ENCODE measurements at places on chromosomes 6 and 20.

DNA sequence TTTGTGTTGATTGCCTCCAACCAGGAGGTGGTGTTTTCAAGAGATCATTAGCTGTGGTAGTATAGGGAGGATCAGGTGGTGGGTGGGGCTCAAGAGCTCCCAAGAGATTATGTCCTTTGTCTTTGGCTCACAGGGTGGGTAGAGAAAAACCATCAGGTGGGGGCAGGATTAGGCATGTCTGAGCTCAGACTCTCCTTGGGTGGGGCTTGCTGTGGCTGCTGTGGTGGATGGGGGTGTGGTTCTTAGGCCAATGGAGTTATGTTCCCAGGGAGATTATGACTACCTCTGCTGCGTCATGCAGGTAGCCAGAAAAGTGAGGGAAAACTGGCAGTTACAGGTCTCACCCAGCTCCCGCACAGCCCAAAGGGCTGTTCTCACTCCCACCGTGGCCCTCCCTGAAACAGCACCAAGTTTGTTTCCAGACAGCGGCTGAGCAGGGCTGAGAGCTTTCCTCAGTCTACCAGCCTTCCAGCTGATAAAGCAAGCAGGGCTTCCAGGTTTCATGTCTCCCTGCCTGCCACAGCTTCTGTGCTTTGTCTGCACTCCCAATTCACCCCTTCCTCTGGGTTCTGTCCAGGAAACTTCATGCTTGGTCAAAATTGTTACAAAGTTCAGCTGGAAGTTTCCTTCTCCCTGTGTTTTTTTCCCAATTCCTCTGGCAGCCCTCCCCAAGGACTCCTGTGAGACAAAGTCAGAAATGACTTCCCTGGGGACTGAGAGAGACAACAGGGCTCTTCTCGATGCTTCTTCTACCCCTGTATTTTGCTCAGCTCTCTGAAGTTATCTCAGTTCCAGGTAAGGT lies 481.1 kb upstream of the MAN1A1 start:
- no peak overlapping the region for H3K27ac ChIP-seq
- DNase-seq = no peak
- H3K36me3 ChIP-seq = no peaks in the 10 kb centered on the region
- H3K4me3 ChIP-seq = no peak overlapping the region
- no peaks in the 10 kb centered on the region for H3K27me3 ChIP-seq
- no peaks in the 10 kb centered on the region for H3K4me1 ChIP-seq

GRCh38 chr20:21104466-21104761 lies 1.7 kb downstream of the LINC00237 start:
- peaks cover 100% of the 10 kb centered on the region for H3K27me3 ChIP-seq
- H3K27ac ChIP-seq = no peak overlapping the region
- DNase-seq = no peak
- no peaks in the 10 kb centered on the region for H3K36me3 ChIP-seq
- H3K4me1 ChIP-seq = peaks cover 6% of the 10 kb centered on the region

DNA sequence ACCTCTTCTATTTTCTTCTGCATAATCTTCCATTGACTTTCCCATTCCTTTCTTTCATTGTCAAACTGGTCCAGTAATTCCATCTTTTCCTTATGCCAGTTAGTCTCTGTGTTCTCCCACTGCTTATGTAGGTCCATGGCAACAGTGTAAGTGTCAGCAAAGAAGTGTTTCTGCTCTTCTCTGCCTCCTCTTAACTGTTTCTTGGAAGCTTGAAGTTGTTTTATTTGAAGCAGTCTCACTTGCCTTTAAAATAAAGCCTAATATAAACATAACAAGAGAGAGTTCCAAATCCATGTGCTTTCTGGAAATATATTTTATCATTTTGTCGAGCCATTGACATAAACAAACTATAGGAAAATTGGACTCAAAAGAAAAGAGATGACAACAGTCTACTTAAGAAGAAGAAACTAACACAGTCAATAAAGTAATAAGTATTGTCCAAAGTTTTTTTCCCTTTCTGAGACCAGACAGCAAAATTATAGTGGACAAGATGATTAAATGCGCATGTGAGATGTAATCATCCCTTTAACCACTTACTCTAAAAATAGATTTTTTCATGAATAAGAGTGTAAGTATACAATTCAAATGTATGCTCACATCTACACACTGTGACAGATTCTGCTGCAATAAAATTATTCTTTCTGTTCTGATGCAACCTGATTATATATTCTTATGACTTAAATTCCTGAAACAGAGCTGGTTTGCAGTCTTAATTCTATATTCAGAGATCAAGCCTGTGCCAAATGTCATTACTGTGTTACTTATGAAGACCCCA lies 5.2 kb downstream of the KIAA0408 start:
- no peaks in the 10 kb centered on the region for H3K36me3 ChIP-seq
- no peaks in the 10 kb centered on the region for H3K27me3 ChIP-seq
- H3K27ac ChIP-seq = peak overlapping the region; percentile 10

DNA sequence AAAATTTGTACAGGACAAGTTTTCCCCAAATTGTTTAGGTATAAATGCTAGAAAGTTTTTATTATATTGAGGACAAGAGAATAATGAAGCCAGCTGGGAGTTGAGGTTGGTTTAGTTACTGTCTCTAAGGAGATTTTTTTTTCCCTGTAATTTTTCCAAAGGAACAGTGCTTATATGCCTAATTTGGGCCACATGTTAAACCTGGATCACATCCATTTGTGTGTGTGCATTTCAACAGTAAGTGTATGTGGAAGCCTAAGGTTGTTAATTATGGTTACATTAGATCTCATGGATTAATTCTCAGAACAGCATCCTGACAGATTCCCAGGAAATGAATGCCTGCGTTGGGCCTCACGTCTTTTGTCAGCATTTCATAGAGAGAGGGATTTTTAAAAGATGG lies 4.5 kb downstream of the IGF2R start:
- H3K4me3 ChIP-seq = no peak overlapping the region
- peaks cover 76% of the 10 kb centered on the region for H3K4me1 ChIP-seq
- DNase-seq = no peak
- H3K27me3 ChIP-seq = no peaks in the 10 kb centered on the region
- no peak overlapping the region for H3K27ac ChIP-seq
- H3K36me3 ChIP-seq = no peaks in the 10 kb centered on the region

DNA sequence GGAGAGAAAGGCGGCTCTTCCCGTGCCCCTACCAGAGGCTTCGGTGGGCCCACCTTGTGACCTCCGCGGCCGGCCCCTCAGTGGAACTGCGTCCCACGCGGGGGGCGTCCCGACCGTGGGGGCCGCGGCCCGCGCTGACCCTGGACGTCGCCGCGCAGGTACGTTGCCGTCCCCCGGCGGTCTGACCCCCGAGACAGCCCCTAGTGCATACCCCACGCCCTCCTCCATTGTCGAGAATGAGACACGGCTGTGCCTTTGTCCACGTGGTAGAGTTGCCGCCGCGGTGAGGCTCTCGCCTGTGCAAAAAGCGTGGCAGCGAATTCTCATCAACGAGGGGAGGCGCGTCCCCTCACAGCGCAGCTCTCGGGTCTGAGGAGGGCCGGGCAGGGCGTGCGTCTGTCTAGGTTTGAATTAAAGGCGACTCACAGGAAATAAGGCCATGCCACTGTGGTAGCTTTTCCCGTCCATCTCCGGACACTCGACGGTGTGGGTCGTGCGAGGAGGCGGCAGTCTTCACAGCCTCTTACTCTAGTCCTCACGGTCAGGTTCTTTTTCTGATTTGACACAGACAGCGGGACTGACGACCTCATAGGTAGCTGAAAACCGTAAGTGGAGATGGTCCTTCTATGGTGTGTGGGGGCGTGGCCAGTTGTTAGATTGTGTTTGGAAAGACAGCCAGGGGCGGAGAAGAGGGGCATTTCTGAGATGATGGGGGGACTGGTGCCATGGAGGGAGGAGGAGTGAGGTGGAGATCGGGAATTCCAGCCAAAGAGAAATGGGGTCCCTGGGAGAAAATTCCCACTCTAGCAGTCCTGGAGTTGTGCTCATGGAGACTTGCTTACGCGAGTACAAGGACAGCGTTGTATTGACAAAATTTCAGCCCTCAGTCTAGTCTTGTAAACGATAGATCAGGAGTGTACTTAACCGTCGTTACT lies 580 bp downstream of the NXT1 start:
- H3K27me3 ChIP-seq = no peaks in the 10 kb centered on the region
- DNase-seq = peak; percentile 58
- no peaks in the 10 kb centered on the region for H3K36me3 ChIP-seq
- H3K4me3 ChIP-seq = peak overlapping the region; percentile 98
- H3K27ac ChIP-seq = peak overlapping the region; percentile 99
- H3K4me1 ChIP-seq = peaks cover 17% of the 10 kb centered on the region

DNA sequence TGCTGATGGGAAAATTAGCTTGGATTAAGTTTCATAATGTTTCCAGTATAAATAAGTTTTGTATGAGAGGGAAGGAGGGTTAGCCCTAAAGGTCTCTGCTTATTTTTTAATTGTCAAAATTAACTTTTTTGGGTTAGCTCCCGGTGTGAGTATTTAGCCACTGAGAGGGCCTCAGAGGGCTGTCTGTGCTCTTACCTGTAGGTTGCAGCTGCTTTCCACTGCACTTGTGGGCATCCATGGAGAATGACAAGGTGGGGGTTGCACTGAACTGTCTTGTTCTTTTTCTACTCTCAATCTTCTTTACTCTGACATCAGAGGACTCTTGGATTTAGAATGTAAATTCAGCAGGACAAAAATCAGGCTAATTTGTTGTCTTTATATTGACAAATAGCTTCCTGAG lies 81.4 kb downstream of the CD164 start:
- no peak for DNase-seq
- H3K27me3 ChIP-seq = no peaks in the 10 kb centered on the region
- peaks cover 28% of the 10 kb centered on the region for H3K4me1 ChIP-seq
- H3K36me3 ChIP-seq = no peaks in the 10 kb centered on the region
- no peak overlapping the region for H3K4me3 ChIP-seq

- no peak overlapping the region for H3K4me3 ChIP-seq
- H3K27me3 ChIP-seq = no peaks in the 10 kb centered on the region
- no peaks in the 10 kb centered on the region for H3K4me1 ChIP-seq
- H3K36me3 ChIP-seq = no peaks in the 10 kb centered on the region
- no peak for DNase-seq
Observed at GRCh38 chr20:62282877-62283503, 19.8 kb upstream of the ADRM1 start.

DNA sequence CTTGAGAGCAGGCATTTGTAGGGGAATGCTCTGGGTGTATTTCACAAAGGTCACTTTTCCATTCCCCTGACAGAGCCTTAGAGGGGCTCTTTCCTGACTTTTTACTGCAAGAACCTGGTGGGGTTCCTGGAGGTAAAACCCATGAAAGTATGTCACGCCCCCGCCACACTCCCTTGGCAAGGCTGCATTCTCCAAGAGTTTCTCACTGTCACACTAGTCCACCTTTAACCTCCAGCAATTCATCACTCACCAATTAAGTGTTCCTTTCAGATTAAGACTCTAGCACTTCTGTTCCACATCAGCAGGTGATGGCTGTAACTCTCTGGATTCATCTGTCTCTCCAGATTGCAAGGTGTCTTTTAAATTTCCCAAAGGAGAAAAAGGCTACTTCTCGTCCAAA lies 32.7 kb upstream of the NKX2-4 start:
- peaks cover 7% of the 10 kb centered on the region for H3K27me3 ChIP-seq
- no peak overlapping the region for H3K4me3 ChIP-seq
- H3K27ac ChIP-seq = no peak overlapping the region
- no peaks in the 10 kb centered on the region for H3K4me1 ChIP-seq

- DNase-seq = no peak
- no peaks in the 10 kb centered on the region for H3K27me3 ChIP-seq
- no peak overlapping the region for H3K27ac ChIP-seq
- no peaks in the 10 kb centered on the region for H3K36me3 ChIP-seq
Observed at GRCh38 chr6:42163981-42164380, 9.2 kb upstream of the GUCA1A start.

DNA sequence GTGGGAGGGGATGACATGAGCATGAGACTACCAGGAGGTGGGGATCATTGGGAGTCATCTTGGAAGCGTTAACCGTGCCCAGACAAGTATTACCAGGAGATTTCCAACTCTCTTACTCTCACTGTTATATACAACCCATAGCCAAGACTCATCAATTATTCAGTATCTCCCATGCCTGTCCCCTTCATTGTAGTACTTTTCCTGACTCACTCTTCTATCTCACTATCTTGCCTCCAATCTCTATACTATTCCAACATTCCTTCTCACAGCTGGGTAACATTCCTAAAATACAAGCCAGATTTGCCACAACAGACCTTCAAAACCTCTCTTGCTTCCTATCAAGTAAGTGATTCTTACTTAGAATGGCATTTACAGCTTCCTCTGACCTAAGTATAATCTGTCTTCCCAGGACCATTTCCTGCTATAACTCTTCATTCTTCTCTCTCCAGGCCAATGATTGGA lies 226.3 kb upstream of the SMLR1 start:
- H3K4me3 ChIP-seq = no peak overlapping the region
- no peaks in the 10 kb centered on the region for H3K36me3 ChIP-seq
- H3K27me3 ChIP-seq = no peaks in the 10 kb centered on the region
- DNase-seq = no peak
